ENCODE measurements at places on chromosomes 7 and 10.
A peak's percentile ranks its signal among the peaks of the same experiment; 100 is the strongest.

GRCh38 chr10:3460420-3461128, 288.0 kb upstream of the PITRM1 start:
- DNase-seq, result no peak

- DNase-seq, result no peak
Measured at GRCh38 chr7:131443496-131443895, 112.9 kb downstream of the PODXL start.

- DNase-seq, result no peak
Measured at GRCh38 chr7:95469187-95469586, 16.6 kb upstream of the ASB4 start.

- DNase-seq, result no peak
Measured at GRCh38 chr7:157263156-157263555, 73.6 kb upstream of the DNAJB6 start.

GRCh38 chr10:50862719-50863118, 22.7 kb downstream of the A1CF start:
- no peak for DNase-seq

DNA sequence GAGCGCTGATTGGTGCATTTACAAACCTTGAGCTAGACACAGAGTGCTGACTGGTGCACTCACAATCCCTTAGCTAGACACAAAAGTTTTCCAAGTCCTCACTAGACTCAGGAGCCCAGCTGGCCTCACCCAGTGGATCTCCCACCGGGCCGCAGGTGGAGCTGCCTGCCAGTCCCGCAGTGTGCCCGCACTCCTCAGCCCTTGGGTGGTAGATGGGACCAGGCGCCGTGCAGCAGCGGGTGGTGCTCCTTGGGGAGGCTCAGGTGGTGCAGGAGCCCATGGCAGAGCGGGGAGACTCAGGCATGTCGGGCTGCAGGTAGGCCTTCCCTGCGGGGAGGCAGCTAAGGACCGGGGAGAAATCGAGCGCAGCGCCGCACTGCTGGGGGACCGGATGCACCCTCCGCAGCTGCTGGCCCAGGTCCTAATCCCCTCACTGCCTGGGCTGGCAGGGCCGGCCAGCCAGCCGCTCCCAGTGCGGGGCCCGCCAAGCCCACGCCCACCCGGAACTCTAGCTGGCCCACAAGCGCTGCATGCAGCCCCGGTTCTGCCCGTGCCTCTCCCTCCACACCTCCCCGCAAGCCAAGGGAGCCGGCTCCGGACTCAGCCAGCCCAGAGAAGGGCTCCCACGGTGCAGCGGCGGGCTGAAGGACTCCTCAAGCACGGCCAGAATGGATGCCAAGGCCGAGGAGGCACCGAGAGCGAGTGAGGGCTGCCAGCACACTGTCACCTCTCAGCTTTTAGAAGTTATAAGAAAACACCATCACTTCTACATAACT, 128.9 kb downstream of the ZNF438 start:
- DNase-seq, result no peak

DNA sequence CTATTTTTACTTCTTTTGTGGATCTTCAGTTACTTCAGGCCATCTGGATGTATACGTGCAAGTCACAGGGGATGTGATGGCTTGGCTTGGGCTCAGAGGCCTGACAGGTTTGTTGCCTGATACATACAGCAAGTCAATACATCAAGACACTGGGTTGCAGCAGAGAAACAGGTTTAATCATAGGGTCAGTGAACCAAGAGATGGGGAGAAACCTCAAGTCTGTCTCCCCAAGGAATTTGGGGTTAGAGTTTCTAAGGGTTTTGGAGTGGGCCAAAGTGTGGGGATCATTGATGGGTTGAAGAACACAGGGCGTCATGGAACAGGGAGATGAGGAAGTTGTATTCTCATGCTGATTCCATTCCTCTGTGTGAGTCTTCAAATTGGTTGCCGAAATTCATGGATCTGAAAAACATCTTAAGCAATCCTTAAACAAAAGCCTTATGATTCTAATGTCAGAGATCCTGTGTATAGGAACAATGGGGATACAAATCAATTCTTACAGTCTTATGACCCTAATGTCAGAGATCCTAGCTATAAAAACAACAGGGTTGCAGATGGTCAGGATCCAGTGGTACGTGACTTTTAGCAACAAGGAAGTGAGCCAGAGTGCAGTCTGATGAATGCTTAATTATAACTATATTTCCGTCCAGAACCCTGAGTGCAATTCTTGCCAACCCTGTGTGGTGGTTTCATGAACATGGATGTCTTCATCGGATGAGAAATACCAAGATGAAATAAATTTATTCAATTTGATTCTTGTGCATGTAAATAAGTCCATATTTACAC, 18.9 kb downstream of the OTUD1 start:
- no peak for DNase-seq

- no peak for DNase-seq
Measured at GRCh38 chr7:45240273-45240771, 82.7 kb downstream of the RAMP3 start.

DNA sequence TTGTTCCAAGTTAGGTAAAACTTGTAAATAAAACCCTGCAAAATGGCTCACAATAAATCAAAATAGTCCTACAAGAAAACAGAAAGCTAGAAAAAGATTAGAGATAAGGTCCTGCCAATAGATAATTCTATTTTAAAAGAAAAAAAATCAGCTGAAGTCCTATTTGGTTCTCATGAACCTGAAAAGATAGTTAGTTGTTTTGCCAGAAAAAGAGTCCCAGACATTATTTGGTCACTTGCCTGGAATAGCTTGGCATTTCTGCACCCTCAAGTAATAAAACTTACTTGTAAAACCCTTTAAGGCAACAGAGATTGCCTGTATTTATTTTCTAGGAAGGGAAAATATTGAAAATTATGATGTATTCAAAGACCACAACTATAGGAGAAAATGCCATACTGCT, 47.7 kb downstream of the LRRN3 start:
- no peak for DNase-seq

GRCh38 chr7:141992156-141992555, 3.5 kb upstream of the MGAM start:
- no peak for DNase-seq

DNA sequence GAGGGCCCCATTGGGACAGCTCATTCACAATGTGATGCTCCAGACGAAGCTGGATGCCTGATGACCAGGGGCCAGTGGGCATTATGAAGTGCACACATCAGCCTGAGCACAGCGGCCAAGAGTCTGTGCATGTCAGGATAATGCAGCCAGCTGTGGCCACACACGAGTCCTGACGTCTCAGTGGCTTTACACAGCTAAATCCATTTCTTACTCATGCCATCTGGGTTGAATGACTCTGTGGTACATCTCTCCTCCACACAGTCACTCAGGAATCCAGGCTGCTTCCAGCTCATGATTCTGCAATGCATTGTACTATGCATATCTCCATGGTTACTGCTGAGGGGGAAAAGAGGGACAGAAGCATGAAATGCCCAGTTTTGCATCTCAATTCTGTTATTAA, 123.6 kb downstream of the PRLHR start:
- no peak for DNase-seq

DNA sequence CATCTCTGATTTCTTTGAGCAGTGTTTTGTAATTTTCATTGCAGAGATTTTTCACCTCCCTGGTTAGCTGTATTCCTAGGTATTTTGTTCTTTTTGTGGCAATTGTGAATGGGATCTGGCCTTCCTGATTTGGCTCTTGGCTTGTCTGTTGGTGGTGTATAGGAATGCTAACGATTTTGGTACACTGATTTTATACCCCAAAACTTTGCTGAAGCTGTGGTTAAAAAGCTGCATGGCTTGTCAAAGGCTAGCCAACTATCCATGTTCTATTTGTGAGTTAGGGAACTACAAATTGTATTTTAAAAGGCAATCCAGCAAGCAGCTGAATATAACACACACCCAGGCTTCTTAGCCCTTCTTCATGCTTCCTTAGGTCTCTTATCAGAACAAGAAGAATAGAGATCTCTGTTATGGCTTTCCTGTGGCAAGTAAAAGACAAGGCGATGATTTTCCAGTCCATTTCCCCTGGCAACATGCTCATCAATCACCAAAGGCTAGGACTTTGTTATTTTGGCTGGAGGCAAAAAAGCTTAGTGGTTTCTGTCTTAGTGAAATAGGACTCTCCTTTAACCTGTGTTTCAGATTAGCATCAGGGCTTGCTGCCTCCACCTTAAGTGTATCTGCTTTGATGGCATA, 77.5 kb downstream of the CDK6 start:
- DNase-seq, result no peak

DNA sequence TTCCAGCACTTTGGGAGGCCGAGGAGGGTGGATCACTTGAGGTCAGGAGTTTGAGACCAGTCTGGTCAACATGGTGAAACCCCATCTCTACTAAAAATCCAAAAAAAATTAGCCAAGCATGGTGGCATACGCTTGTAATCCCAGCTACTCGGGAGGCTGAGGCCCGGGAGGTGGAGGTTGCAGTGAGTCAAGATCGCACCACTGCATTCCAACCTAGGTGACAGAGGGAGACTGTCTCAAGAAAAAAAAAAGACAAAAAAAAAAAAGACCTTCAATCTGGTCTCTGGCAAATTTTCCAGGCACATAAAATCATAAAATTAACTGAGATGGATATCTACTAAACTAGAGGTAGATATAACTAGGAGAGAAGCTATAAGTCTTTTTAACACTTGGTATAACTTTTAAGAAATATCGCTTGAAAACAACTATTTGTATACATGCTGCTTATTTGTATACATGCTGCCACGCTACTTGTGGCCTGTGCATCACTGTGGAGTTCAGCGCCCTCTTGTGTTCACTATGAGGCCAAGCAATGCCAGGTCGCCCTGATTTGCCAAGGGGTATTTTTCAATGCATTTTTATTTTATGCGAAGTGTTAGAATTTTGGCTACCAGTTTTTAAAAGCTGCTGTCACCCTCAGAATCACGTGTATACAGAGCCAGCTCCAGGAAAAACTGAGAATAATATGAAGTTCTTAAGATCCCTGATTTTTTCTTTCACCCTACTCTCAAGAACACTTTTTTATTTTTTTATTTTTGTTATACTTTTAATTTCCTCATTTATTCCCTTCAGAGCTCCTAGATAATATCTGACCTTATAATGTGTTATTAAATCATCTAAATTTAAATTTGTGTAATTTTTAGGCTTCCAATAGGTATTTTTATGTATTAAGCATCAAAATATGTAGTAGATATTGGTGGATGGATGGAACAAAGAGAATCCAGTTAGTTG, 26.7 kb downstream of the CYCS start:
- peak; percentile 46 for DNase-seq

GRCh38 chr10:48364659-48365405, 58.4 kb downstream of the MAPK8 start:
- no peak for DNase-seq

DNA sequence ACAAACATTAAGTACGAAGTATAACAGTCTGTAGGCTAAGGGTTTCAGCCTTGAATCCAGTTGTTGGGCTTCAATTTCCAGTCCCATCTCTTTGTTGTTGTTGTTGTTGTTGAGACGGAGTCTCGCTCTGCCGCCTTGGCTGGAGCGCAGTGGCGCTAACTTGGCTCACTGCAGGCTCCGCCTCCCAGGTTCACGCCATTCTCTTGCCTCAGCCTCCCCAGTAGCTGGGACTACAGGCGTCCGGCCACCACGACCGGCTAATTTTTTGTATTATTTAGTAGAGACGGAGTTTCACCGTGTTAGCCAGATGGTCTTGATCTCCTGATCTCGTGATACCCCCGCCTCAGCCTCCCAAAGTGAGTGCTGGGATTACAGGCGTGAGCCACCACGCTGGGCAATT, 464.9 kb downstream of the ANKRD7 start:
- no peak for DNase-seq

DNA sequence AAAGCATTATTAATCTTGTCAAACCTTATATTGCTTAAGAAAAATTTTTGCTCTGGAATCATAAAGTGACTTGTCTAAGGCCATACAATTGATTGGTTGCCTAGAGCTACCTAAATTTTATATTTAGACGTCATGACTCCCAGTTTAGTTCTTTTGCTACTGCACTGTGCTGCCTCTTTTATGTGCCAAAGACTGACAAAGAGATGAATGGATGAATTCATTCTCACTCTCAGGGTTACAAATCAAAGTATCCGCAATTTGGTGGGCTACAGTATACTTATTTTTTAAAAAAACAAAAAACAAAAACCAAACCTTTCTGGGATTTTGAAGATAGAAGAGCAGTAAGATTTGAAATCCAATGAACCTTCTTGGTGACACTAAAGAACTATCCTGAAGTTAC, 27.7 kb upstream of the TMEM229A start:
- no peak for DNase-seq

DNA sequence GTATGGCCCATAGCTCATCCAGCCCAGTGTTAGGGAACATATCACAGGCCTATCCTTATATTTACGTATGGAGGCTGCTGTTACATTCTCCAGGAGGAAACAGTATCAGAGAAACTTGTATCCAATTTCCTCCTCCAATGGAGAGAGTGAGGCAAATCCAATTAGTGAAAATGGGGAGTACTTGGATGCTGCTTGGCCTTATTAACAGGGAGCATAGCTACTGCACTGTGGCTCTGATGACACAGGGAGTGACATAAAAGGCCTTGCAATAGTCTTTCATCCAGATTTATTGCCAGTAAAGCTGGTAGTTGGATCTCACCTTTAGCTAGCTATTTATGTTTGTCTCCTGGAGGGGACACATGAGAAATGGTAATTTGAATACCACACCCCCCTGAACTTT, 313.2 kb upstream of the MTPN start:
- no peak for DNase-seq

DNA sequence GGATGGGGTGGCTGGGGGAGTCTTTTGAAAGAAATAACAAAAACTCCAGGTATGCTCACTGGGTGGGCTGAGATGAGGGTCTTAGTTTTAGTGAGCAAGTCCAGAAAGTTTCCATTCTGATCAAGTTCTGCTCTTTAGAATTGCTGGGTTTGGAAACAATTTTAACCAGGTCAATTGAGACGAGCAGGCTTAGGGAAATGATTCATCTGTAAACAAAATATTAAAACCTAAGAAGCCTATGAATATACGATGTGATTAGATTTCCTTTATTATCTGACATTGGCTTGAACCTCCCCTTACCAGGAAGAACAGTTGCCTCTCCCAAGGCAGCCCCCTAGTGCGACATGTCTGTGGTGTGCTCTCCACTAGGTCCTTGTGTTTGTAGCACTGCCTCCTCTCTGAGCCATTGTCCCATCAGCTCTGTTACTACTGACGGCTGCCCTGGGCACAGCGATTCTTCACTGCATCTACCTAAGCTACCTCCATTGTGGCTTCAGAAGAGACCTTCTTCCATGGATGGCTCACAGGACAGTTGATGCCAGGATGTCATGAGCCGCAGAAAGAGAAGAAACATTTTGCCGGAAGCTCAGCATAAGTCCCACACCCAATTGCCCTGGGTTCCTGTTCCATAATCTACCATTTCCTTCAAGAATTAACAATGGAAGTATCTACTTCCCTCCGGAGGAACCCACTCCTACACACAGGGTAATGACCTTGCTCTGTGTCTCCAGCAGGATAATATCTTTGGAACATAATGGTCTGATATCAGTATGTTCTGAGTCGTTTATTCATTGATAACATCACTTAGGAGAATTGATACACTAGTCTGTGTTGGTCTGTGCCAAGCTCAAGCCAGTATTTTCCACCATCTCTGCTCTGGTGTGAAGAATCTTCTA, 95.1 kb upstream of the ITGB1 start:
- no peak for DNase-seq

DNA sequence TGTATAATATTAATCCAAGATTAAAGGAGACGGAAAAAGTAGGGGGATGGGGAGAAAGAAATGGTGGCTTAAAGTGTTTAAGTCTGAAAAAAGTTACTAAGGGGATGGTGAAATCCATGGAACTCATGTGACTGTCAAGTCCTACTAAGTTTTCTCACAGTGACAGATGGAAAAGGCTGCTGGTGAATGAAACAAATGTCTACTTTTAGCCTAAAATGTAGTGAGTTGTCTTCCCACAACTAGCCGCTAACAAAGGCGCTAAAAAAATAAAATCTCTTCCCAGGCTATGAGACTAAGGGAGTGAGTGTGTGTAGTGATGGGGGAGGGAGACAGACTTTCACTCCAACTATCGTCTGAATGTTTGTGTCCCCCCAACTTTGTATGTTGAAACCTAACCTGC, 12.6 kb downstream of the VIM start:
- DNase-seq, result no peak
